Kidney tubule cell (primary cell): ENCODE measurements at places on chromosomes 1 and 21.

DNA sequence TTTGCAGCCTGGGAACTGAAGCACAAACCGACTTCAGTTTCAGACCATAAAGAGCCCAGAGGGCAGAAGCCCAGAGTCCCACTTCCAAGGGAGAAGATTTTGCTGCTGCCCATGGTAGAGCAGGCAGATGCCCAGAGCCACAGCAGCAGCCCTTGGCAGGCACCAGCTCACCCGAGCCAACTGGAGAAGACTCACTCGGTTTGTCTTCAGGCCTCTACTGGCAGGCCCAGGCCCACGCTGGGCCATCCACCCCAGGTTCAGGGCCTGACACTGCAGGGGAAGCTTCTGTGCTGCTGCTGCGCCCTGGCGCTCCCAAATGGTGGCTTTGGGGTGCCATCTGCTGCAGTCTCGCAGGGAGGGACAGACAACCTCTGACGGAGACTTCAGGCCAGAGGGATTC, 33.3 kb downstream of the SLC66A1 start:
- DNase-seq = no peak

DNA sequence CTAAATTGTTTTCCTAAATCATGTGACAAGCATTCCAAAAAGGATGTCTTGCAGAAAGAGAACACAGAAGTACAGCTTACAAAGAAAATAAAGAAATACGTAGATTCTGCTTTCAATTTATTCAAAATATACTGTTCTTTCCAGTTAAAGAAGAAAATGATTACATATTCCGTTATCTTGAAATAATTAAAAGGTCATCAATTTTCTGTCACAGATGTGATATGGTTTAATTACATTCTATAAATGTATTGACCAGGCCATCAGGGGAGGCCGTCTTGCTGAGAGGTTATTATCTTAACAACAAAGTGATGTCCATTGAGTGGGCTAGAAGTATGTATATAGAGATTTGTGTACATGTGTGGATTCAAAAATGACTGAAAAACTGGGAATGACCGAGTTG, 432.9 kb downstream of the SETD4 start:
- DNase-seq = no peak

GRCh38 chr1:12539705-12540579, 78.1 kb downstream of the DHRS3 start:
- DNase-seq = no peak

DNA sequence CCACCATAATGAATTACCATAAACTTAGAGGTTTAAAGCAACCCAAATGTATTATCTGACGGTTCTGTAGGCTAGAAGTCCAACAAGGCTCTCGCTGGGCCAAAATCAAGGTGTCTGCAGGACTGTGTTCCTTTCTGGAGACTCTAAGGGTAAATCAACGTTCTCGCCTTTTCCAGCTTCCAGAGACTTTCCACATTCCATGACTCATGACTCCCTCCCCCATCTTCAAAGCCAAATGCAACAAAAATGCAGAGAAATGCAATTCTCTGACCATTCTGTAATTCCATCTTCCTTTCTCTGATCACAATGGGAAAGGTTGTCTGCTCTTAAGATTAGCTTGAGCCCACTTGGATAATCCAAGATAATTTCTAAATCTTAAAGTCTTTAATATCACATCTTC, 287.1 kb downstream of the LTN1 start:
- no peak for DNase-seq

DNA sequence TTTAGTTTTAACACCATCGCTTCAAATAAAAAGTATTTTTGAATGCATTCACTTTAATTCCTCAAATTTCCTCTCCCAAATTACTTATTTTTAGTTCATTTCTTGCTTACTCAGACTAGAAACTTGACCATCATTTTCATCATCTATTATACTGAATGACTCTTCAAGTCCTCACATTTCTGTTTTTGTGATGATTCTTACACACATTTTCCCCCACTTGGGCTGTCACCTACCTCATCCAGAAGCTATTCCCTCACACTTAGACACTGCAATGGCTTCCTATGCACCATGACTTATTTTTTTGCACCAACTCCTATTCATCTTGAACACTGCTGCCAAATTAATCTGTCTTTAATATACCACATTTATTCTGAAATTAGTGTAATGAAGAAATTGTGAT, 239.6 kb upstream of the DUSP10 start:
- no peak for DNase-seq

DNA sequence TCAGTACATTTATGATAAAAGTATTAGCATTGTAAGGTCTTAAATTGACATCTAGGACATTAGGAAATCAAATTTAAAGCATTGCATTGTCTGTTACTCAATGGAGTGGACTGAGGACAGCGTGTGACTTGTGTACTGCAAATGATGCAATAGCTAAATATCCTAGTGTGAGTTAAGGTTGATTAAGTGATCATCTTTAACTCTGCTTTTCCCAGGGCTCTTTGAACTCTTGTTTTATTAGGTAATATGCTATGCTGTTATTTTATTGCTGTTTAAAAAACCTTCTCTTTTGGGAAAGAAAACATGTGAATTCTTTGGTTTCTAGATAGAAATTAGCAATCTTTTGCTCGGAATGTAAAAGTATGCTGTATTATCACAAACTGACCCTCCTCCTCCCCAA, 38.6 kb downstream of the NFIA start:
- DNase-seq = no peak

- no peak for DNase-seq
These were observed 77.4 kb upstream of the SLC2A1 start for GRCh38 chr1:43035821-43036741.

DNA sequence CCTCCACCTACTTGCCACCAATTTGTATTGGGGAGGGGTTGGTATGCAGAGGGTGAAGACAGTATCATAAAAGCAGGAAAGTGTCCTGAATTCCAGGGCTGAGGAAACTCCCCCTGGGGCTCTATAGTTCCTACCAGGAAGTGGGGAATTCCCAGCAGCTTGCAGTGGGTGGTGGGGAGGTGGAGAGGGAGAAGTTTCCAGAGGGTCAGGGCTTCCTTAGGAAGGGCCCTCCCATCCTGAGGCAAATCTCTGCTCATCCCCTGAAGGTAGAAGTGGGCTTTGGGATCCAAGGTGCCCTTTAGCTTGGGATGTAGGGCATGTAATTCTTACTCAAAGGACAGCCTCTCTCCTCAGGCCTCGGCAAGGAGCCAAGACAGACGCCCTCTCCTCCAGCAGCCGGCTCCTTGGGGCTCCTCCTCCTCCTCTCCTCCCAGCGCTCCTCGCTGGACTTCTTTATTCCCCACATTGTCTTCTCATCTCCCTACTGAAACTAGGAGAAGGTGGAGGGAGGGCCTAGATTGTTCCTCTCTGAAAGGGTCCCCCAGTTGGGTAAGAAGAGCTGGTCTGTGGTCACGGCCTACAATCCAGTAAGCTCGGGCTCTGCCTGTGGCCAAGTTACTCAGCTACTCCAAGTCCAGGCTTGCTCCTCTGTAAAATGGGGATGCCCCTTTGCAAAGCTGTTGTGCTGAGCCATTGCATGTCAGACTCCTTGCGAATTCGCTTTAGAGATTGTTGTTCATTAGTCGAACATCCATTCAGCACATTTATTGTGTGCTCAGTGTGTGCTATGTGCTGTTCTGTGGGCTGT, 17.9 kb upstream of the CSF1 start:
- peak; percentile 82 for DNase-seq

- DNase-seq = no peak
These were observed 141.3 kb upstream of the NCAM2 start for GRCh38 chr21:20856926-20857325.

DNA sequence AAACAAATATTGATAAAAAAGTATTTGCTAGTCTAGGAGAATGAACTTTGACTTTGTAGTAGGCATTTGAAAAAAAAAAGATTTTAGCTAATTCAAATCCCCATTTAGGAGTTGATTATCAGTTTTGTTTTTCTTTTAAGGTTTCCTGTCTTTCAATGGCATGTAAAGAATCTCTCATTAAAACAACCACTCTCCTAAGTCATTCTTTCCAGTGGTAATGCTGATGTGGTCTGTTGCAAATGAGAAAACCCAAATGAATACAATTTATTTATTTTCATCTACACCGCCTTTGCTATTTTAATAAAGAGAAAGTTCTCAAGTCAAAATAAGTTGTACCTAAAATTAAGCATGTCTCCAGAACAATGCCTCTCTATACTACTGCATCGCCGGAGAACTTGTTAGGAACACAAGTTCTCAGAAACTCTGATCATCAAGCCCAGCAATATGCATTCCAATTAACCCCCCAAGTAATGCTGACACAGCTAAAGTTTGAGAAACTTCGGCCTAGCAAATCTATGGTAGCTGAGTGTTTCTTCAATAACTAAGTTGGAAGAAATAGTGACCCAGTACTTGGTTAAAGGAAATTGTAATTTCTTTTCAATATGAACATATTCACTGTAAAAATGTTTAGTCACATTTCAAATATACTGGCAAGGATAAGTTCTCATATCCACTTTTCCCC, 255.1 kb downstream of the PTPRC start:
- no peak for DNase-seq

GRCh38 chr1:1004420-1004779, 4.5 kb upstream of the HES4 start:
- no peak for DNase-seq

DNA sequence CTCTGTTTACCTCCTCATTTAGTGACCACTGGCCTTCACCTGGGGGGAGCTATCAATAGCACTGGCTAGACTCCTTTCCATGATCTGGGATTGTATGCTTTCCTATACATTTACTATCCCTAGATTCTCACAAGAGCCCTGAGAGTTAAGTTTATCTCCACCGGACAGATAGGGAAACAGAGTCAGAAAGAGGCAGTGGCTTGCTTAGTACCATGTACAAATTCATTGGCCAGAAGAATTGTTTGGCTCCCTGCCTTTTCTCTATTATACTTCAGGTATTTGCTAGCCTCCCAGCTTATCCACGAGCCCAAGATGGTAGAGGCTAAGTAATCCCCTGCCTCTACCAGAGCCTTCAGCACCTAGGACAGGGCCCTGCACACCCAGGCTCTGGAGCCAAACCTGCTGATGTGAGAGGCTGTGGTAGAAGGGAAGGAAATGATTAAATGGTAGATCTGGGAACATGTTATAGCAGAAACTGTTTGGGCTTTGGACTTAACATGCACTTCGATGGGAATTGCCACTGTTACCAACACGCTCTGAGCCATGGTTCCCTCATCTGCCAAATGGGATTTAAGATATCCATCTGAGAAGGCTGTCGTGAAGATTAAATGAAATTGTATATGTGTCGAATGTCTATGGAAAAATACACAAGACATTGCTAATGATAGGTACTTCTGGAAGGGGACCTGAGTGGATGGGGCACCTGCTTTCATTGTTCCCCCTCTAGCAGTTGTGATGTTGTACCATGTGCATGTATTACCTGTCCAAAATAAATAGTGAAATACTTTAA, 3.1 kb upstream of the BLACAT1 start:
- DNase-seq = peak; percentile 70

DNA sequence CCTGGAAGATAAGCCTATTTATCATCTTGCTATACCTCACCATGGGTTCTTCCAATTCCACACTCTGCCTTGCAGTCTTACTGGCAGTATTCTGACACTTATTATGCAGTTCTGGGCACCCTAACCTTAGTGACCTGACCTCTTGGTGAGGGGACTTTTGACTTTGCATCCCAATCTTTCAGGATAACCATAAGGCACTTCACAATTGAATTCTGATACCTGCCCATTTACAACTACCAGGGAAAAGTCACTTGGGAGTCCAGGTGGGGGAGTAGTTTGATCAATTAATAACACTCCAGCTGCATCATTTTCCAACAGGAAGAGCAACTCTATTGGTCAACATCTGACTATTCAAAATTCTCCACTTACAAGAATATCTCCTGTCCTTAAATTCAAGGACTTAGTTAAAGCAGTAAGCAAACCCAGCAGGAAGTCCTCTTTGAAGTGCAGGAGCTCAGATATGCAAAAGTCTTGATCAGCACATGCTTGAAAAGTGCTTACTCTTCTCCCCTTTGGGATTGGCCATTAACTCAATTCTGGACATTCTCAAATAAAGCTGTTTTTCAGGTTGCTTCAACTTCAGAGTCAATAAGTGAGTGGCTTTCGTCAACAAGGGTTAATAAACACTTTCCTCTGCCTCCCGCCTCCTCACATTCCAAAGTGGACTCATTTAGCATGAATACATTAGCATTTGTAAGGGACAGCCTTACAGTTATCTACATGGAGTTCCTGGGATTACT, 177.4 kb upstream of the NRIP1 start:
- DNase-seq = peak; percentile 12
